IMR-90 (cell line): ENCODE measurements at places on chromosomes 3 and 15. TPM values are rescaled to one million over a fixed set of nuclear protein-coding genes. Genes with fewer than 3 reads are reported as not detected.
A peak's percentile ranks its signal among the peaks of the same experiment; 100 is the strongest.

- H3K4me1 ChIP-seq = peaks cover 4% of the 10 kb centered on the region
- H3K4me3 ChIP-seq = peak overlapping the region; percentile 89
- no peaks in the 10 kb centered on the region for H3K27me3 ChIP-seq
- DNase-seq = no peak
Observed at GRCh38 chr15:56242576-56243162, 1.0 kb downstream of the RFX7 start.

Gene ZPLD1
- total RNA-seq = under 0.01 TPM in 2 replicates

Gene GAP43
- 0.36 and 0.56 TPM in 2 replicates for total RNA-seq

DNA sequence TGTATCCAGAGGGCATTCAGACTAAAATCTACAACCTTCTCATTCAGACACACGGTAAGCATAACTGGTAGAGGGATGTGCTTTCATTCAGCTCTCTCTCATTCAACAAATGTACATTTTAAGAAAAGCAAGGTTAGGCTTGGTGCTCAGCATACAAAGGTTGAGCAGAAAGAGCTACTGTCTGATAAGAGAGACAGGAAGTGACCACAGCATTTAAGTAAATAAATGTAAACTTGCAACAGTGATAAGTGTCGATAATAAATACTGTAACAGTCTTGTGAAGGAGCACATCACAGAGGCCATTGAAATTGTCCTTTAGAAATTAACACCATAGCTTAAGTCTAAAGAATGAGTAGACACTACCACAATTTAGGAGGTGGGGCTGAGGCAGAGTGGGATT is 3.4 kb downstream of the CD96 start:
- DNase-seq = no peak
- H3K27ac ChIP-seq = no peak overlapping the region
- no peaks in the 10 kb centered on the region for H3K36me3 ChIP-seq
- no peaks in the 10 kb centered on the region; the same call in 1 of the 2 replicates for H3K27me3 ChIP-seq

Gene COL7A1
- total RNA-seq = 3.1 and 4.1 TPM in 2 replicates

GRCh38 chr3:126370055-126370454 is 12.8 kb upstream of the KLF15 start:
- H3K4me3 ChIP-seq = no peak overlapping the region
- DNase-seq = no peak
- H3K27ac ChIP-seq = no peak overlapping the region

Gene IMP3
- total RNA-seq = 42.1 and 84.7 TPM in 2 replicates

Gene ERICH6
- under 0.01 TPM in 1 of 2 replicates, not detected in the other for total RNA-seq

DNA sequence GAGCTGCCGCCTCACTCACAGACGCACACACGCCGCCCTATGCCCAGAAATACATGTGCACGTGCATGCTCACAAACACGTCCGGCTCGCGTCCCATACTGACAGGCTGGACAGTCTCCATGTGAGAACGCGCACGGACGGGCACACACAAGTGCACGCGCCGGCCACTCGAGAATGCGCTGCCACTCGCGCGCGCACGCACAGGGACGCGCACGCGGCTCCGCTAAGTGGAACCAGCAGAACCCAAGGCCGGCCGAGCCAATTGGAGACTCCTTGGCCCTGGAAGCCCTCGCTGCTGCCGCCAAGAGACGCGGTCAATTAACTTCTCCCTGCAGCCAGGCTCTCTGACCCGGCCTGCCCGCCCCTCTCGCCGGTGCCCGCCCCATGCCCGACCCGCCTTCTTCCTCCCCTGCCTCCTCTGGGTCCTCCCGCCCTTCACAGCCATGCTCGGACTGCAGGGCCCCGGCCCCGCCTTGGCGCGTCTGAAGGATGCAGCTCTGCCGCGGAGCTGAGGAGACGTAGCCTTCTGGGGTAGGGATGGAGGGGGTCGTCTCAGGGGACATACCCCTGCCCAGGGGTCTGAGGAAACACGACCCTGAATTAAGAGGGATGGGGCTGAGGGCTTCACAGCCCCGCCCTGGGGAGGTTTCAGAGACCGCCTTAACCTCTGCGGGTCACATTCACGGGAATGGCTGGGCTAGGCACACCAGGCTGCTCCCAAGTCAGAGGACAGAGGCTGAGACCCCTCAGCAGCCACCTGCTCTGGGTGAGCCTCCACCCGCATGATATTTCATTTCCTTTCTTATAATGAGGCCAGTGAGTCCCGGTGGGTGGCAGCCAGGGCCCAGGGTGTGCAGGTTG is 15.0 kb downstream of the PTH1R start:
- H3K27me3 ChIP-seq = peaks cover 52% of the 10 kb centered on the region
- no peaks in the 10 kb centered on the region; the same call in 1 of the 2 replicates for H3K4me1 ChIP-seq
- peak overlapping the region; percentile 36 for H3K4me3 ChIP-seq
- peak; percentile 33 for DNase-seq
- H3K27ac ChIP-seq = no peak overlapping the region

- H3K27me3 ChIP-seq = peaks cover 4% of the 10 kb centered on the region; the same call in 1 of the 2 replicates
- no peak for DNase-seq
- no peaks in the 10 kb centered on the region for H3K36me3 ChIP-seq
- no peak overlapping the region for H3K27ac ChIP-seq
Observed at GRCh38 chr3:160948273-160948672, 156.9 kb downstream of the B3GALNT1 start.

- no peak overlapping the region for H3K27ac ChIP-seq
- H3K27me3 ChIP-seq = no peaks in the 10 kb centered on the region; the same call in 1 of the 2 replicates
- H3K36me3 ChIP-seq = no peaks in the 10 kb centered on the region
- DNase-seq = no peak
- no peak overlapping the region for H3K4me3 ChIP-seq
Observed at GRCh38 chr3:189267981-189268613, 96.3 kb downstream of the TPRG1 start.

Gene ADAMTS17
- 0.28 TPM in 1 of 2 replicates, not detected in the other for total RNA-seq
